Uterus (tissue), 4 donors: ENCODE measurements at places on chromosomes 13 and 19. TPM values are rescaled to one million over a fixed set of nuclear protein-coding genes. Genes with fewer than 3 reads are reported as not detected.

Gene ZNF470
- 8.8 TPM for total RNA-seq

Gene LILRA1
- 0.29 TPM for total RNA-seq

Gene TRPC4
- total RNA-seq: 13.4 TPM

Gene DCLK1
- total RNA-seq: 4.4 TPM

Gene OR7A5
- total RNA-seq: not detected

Gene DHDH
- total RNA-seq: 0.41 TPM

Gene KCNN4
- 0.77 TPM for total RNA-seq

Gene RFPL4AL1
- total RNA-seq: not detected

Gene SLC6A16
- not detected for total RNA-seq

Gene ZNF527
- 25.0 TPM for total RNA-seq

Gene ZNF575
- total RNA-seq: not detected

- peak overlapping the region; percentile 68 for H3K27ac ChIP-seq
- no peak overlapping the region for H3K4me3 ChIP-seq
- no peaks in the 10 kb centered on the region for H3K4me1 ChIP-seq
- no peaks in the 10 kb centered on the region for H3K36me3 ChIP-seq
- no peak for DNase-seq
- no peaks in the 10 kb centered on the region for H3K27me3 ChIP-seq
These were observed 93.6 kb downstream of the KL start for GRCh38 chr13:33109801-33110200.

- no peaks in the 10 kb centered on the region for H3K36me3 ChIP-seq
- DNase-seq: no peak
- H3K4me1 ChIP-seq: peaks cover 15% of the 10 kb centered on the region
- no peaks in the 10 kb centered on the region for H3K27me3 ChIP-seq
- no peak overlapping the region for H3K4me3 ChIP-seq
These were observed 19.8 kb downstream of the PAK4 start for GRCh38 chr19:39145180-39145953.

DNA sequence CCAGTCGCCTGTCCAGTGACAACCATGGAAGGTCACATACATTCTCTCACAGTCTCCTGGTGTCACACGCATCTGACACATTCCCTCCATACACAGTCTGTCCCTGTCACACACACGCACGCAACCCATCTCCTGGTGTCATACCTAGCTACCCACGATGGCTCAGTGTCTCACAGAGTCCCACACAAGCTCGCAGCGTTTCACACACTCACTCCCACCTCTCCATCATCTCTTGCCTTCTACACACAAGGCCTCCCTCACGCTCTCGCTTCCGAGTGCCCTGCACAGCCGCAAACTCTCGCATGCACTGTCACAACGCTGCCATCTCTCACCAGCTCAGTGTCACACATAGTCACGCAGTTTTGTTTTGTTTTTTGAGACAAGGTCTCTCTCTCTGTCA lies 1.2 kb upstream of the GNG8 start:
- DNase-seq: no peak
- H3K27ac ChIP-seq: no peak overlapping the region
- no peaks in the 10 kb centered on the region for H3K36me3 ChIP-seq
- no peak overlapping the region for H3K4me3 ChIP-seq

GRCh38 chr13:36131222-36131930 lies at the start of gene DCLK1:
Gene DCLK1 (minus strand): TSS chr13:36131382.
- H3K27ac ChIP-seq: peak within 1 kb of the TSS; percentile 30
- peak within 1 kb of the TSS; percentile 51 for H3K4me3 ChIP-seq
- DNase-seq: peak; percentile 76
- no peaks in the 10 kb centered on the region for H3K27me3 ChIP-seq

DNA sequence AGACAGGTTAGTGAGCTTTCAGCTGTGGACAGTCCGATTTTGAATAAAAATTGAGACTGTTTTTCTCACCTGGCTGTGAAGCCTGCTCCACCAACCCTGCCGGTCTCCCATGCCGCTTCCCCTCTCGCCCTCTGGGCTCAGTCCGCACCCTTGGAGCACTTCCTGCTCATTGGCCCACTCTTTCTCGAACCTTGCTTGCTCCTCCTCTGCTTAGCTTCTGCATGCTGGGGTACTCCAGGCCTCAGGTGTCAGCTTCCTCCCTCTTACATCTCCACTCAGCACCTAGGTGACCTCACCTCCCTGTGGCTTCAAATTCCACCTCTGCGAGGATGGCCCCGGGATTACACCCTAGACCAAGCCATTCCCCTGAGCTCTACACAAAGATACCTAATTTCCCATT lies 39.6 kb downstream of the C13orf42 start:
- H3K4me1 ChIP-seq: no peaks in the 10 kb centered on the region
- no peak overlapping the region for H3K4me3 ChIP-seq
- no peaks in the 10 kb centered on the region for H3K27me3 ChIP-seq
- no peaks in the 10 kb centered on the region for H3K36me3 ChIP-seq

- peak; percentile 39 for DNase-seq
- H3K27me3 ChIP-seq: no peaks in the 10 kb centered on the region
- H3K4me1 ChIP-seq: no peaks in the 10 kb centered on the region
- no peak overlapping the region for H3K27ac ChIP-seq
- H3K4me3 ChIP-seq: no peak overlapping the region
These were observed 15.3 kb downstream of the GADD45B start for GRCh38 chr19:2491130-2491801.

GRCh38 chr13:109735436-109735966 lies 50.9 kb downstream of the IRS2 start:
- DNase-seq: no peak
- no peaks in the 10 kb centered on the region for H3K4me1 ChIP-seq
- no peak overlapping the region for H3K27ac ChIP-seq
- no peak overlapping the region for H3K4me3 ChIP-seq
- no peaks in the 10 kb centered on the region for H3K36me3 ChIP-seq

DNA sequence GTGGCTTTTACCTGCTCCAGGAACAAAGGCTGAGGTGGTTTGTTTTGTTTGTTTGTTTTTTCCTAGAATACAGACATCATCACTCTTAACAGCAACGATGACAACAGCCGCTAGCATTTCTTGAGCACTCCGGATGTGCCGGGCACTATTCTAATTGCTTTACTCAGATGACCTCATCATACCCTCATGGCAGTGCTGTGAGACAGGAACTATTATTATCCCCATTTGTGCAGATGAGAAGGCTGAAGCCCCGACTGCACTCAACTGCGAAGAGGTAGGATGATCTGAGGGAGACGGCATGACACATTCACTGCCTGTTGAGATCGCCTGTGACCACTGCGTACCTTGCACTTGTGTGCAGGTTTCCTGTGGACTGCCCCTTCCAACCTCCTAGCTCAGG lies 66.5 kb downstream of the CCDC70 start:
- no peak overlapping the region for H3K4me3 ChIP-seq
- H3K36me3 ChIP-seq: no peaks in the 10 kb centered on the region
- DNase-seq: no peak
- no peaks in the 10 kb centered on the region for H3K27me3 ChIP-seq

DNA sequence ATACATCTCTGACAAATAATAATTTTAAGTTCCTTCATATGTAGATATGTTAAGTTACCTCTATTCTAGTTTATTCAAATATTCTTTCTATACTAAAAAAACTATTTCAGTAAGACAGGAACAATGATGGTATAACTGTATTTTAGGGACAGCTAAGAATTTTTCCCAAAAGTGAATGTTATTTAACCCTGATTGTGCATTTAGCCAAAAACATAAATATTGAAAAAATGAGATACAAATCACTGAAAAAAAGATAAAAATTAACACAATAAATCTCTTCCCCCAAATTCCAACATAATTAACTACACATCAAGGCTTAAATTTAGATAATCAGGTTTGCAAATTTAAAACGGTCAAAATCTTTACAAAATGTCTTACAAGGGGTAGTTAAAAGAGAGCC lies 58.1 kb downstream of the KCNRG start:
- no peaks in the 10 kb centered on the region for H3K27me3 ChIP-seq
- no peak overlapping the region for H3K27ac ChIP-seq
- DNase-seq: no peak
- no peak overlapping the region for H3K4me3 ChIP-seq
- peaks cover 3% of the 10 kb centered on the region for H3K4me1 ChIP-seq
